Stimulated activated CD4-positive, alpha-beta T cell treated with anti-CD3 and anti-CD28 coated beads, Interleukin-15, amount 100 ng/mL, for 24 hours (primary cell): ENCODE measurements at places on chromosomes 2 and 18.
A peak's percentile ranks its signal among the peaks of the same experiment; 100 is the strongest.

- DNase-seq = no peak
Observed at GRCh38 chr18:8493141-8493540, 116.1 kb upstream of the RAB12 start.

DNA sequence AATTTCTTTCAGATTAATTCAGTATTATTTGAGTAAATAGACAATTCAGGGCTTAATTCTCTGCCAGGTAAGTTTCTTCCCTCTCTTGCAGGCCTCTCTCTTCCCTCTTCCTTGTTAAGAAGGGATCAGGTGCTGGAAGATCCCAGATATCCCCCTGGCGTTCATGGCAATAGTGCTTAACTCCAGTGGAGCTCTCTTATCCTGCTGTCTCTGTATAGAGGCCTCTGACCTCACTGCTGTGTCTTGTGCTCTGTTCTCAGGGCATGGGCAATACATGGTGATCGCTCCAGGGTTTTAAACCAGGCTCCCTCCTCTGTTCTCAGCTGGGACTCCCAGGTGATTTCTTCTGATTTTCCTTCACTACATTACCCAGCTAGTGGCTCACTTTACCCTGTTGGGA lies 226.8 kb downstream of the MC4R start:
- no peak for DNase-seq

GRCh38 chr2:180359522-180360282 lies 352.6 kb upstream of the CWC22 start:
- DNase-seq = no peak

DNA sequence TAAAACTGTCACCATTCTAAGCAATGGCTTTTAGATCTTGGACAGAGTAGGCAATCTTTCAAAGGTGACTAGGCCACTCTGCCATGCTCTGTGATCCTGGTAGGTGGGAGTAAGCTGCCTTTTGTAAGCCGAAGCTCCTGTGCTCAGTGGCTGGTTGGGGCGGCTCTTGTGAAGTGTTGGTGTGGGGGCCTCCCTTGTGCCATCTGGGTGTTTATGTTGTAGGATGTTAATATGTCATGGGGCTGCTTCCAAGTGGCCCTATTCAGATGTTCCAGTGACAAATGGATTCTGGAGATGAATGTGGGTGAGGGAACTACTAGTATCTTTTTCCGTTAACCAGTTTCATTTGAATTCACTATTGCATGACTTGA lies 116.8 kb upstream of the SPRED2 start:
- peak; percentile 43 for DNase-seq

GRCh38 chr2:213069531-213069930 lies 81.9 kb downstream of the IKZF2 start:
- no peak for DNase-seq

- no peak for DNase-seq
Observed at GRCh38 chr2:216572582-216573578, 60.3 kb upstream of the IGFBP2 start.

DNA sequence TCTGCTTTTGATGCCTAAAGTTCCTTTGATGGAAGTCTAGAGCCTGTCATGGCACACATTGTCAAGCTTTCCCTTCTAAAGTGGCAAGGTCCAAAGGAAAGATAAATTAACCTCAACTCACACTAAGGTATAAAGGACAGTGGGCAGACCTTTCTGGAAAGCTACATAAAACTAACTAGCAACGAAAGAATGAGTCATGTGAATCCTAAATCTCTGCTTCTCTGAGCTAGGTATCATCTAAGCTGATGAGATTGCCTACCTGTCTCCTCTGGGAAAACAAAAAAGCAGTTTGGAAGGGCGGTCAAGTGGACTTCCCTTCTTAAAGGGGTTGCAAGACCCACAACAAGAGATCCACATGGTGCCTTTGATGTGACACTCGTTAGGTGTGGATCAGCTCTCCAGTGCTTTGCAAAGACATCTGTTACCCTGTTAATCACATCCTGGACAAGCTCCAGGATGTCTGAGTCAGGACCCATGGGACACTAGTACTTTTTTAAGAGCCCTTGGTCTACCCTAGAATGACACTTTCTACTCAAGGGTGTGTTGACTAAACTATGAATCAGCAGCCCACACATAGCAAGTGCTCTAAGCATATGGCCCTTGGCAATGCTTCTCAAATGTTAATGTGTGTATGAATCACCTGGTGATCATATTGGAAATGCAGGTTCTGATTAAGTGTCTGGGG lies 173.5 kb downstream of the ALK start:
- DNase-seq = peak; percentile 19

GRCh38 chr18:25244924-25245698 lies 106.9 kb downstream of the ZNF521 start:
- no peak for DNase-seq

DNA sequence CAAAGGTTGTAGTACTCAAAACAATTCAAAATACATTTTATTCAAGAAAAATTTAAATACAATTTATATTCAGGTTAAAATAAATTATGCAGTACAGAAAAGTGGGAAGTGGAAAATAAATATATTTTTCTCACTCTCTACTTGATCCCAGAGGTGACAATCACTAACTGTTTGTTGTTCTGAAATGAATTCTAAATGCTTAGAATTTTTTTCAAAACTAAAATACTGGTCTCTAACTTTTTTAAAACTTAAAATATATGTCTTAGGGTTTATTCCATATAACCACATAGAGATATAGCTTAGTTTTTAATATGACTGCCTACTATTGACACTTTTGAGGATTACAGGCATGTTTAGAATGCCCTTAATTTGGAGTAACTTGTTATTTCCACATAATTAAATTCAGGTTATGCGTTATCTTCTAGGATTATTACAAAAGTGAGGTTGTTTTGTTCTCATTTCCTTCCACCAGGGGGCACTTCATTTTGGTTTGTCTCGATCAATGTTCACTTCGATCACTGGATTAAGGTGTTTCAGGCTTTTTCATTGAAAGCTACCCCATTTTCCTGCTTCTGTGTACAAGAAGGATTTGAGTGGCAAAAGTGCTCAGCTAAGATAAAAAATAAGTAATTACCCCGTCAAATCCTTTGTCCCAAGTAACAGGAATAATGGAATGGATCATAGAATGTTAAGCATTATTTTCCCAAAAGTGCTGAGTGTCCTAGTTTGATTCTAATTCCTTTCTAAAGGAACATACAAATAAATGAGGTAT lies 27.1 kb upstream of the TFPI start:
- DNase-seq = peak; percentile 9

GRCh38 chr2:240250985-240251847 lies 110.8 kb upstream of the OTOS start:
- DNase-seq = peak; percentile 18

- no peak for DNase-seq
Observed at GRCh38 chr2:124514236-124514635, 489.1 kb downstream of the CNTNAP5 start.

DNA sequence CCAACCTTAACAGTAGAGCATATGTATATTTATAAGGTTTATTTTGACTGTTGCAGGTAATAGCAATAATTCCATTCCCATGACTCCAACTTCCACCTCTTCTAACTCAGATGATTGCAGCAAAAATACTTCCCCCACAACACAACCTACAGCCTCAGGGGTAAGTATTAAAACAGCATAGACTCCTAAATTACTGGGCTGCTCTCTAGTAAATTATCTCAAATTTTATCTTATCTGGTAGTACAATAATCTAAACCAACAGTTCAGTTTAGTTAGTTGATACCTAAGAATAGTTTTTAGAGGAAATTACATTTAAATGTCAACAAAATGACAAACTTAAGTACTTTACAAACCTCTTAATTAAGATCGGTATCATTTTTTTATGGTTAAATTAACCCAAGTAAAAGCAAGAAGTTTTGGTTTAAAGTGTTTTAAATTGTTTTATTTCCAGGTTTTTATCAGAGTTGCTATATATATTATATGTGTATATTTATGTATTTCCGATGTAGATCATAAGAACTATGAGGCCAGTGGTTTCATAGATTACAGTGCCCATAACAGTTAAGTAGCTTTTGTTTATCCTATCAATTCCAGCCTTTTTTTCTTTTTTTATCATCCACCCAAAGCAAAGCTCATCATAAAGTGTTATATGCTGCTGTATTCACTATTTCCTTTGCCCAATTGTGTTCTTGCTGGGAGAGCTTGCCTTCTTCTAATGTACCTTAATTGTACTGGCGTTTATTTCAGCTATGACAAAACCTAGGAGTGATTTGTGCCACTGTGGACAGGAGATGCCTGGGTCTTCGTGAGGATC lies 13.7 kb downstream of the GATA6 start:
- DNase-seq = no peak

- DNase-seq = no peak
Observed at GRCh38 chr2:110688594-110689091, 10.8 kb upstream of the BUB1 start.

DNA sequence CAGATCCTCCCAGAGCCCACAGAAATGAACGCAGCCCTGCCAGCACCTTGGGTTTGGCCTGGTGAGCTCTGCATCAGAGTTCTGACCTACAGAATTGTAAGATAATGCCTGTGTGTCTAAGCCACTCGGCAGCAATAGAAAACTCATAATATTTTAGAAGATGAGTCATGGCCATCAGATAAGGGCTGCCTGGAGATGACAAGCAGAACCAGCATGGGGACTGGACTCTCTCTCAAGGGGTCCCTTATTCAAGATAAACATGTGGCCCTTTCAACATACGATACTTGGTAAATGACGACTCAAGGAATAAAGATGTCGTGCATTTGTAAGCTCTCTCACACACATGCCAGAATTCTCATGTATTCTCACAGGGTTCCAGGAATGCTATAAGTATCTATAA lies 8.5 kb upstream of the AGAP1 start:
- DNase-seq = no peak

DNA sequence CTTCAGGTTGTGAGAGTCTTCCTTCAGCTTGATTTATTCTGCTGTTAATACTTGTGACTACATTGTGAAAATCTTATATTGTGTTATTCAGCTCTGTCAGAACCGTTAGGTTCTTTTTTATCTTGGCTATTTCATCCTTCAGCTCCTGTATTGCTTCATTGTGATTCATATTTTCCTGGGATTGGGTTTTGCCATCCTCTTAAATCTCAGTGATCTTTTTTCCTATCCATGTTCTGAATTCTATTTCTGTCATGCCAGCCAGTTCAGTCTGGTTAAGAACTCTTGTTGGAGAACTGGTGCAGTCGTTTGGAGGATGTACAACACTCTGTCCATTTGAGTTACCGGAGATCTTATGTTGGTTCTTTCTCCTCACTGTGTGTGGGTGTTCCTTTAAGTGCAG lies 19.1 kb downstream of the MSTN start:
- DNase-seq = no peak

DNA sequence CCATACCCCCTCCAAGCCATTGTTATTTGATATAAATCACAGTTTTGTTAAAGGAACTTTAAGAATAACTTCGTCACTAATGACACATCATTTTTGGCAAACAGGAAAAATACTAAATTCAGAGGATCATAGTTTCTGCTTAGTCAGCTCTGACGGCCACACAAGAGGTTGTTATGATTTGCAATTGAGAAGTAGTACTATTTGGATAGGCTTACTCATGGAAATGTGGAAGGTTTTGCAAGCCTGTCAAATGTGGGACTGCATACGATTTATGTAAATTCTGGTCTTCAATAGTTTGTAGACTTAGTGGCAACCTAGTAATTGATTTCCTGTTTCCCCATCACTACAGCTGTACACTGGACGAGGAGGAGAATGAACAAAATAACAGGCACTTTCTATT lies 108.1 kb downstream of the ARHGEF33 start:
- no peak for DNase-seq

- DNase-seq = no peak
Observed at GRCh38 chr2:9288233-9288632, 81.6 kb downstream of the ASAP2 start.

DNA sequence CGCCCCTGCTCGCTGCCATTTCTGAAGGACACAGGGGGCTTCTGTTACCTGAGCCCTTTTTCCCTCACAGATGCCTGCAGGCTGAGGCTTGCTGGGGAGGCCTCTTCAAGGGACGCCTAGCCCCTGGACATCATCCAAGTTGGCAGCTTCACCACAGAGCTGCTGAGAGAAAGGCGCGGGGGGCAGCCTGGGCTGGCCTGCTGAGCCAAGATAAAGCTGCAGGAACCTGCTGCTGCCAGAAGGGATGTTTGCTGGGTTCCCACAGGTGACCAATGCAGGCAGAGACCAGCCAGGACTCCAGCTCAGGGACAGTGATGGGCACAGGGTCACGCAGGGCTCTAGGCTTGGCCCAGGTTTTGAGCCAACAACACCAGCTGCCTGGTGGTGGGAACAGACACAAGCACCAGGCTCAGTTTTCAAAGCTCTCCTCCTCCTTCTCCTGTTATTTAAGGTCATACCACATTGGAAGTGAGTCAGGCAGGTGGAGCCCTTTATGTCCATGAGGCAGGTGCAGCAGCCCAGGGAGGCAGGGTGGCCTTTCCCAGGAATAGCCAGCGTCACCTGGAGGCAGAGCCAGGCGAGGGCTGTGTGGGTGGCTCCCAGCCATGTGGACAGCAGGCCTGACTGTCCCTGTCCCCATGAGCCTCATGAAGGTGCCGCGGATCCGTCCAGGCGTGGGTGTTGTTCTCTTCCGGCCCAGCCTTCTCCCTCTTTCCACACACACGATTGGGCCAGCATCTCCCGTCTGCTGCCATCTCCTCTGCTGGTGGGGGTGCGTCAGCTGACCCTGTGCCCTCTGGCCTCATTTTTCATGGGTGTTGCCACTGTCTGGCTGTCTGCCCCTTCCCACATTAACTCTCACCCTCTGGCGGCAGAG lies 515.5 kb upstream of the MYT1L start:
- no peak for DNase-seq

DNA sequence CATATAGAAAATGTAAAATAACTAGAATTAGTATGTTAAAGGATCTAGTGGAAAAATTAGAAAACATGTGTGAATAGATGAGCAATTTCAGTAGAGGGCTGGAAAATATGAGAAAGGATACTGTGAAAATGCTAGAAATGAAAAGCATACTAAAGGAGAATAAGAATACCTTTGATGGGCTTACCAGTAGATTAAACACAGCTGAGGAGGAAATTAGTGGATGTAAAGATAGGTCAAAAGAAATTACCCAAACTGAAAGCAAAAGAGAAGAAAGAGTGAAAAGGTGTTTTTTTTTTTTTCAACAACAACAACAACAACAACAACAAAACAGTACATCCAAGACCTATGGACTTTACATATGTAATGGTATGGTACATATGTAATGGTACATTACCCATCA lies 41.0 kb upstream of the CTIF start:
- DNase-seq = no peak

DNA sequence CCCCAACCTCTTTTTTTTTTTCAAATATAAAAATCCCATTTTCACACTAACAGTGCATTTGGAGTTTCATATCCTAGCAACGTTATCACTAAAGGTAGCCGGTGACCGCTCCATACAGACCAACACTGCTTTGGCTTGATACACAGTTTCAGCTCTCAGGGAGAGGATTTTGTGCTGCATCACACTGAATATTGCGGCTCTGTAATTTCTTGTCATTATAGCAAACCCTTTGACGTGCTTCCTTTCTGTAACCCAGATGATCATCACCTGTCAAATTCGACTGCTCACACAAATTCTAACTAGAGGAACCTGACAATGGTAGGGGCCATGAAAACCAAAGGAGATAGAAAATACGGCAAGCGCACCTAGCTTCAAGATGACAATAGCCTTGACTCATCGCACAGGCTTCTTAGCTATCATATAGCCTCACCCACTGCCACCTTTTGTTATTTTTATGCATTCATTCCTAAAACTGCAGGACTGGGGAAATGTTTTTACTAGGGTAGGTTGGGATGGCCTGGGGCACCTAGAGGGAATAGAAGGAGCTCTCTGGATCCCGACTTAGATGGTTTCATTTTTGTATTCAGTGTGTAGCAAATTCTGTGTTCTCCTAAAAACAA lies 582.9 kb upstream of the PIK3C3 start:
- DNase-seq = no peak
